ENCODE measurements at places on chromosomes 13 and 19. TPM values are rescaled to one million over a fixed set of nuclear protein-coding genes. Genes with fewer than 3 reads are reported as not detected.

ZNF17 gene
- 2.6 TPM for total RNA-seq

OVOL3 gene
- not detected for total RNA-seq

ZNF579 gene
- 7.6 TPM for total RNA-seq

ZNF264 gene
- 25.2 TPM for total RNA-seq

C3 gene
- total RNA-seq = 5.4 TPM

ZNF726 gene
- total RNA-seq = 3.1 TPM

TEX26 gene
- total RNA-seq = not detected

THSD8 gene
- not detected for total RNA-seq

FFAR2 gene
- not detected for total RNA-seq

DPRX gene
- not detected for total RNA-seq

MEIS3 gene
- total RNA-seq = 1.8 TPM

ZNF560 gene
- not detected for total RNA-seq

ETV2 gene
- 0.51 TPM for total RNA-seq

HCST gene
- total RNA-seq = not detected

OR4F17 gene
- not detected for total RNA-seq

ATP8A2 gene
- total RNA-seq = under 0.01 TPM

CATSPERD gene
- total RNA-seq = not detected

KLK14 gene
- total RNA-seq = not detected

LILRB4 gene
- not detected for total RNA-seq

PAK4 gene
- 29.4 TPM for total RNA-seq

ZFP28 gene
- total RNA-seq = 5.0 TPM

IGFL3 gene
- total RNA-seq = 0.88 TPM

ARRDC2 gene
- total RNA-seq = 9.8 TPM

CLDND2 gene
- total RNA-seq = not detected

SPACA4 gene
- total RNA-seq = not detected

ZFP30 gene
- 6.6 TPM for total RNA-seq

OR7C1 gene
- total RNA-seq = not detected

KCNN1 gene
- not detected for total RNA-seq

KLK10 gene
- 202 TPM for total RNA-seq

KLK4 gene
- total RNA-seq = not detected

C19orf33 gene
- total RNA-seq = 609 TPM

KIR3DL1 gene
- total RNA-seq = not detected

ADGRE1 gene
- not detected for total RNA-seq

TMEM161A gene
- total RNA-seq = 36.8 TPM

MEDAG gene
- total RNA-seq = not detected

MRPS31 gene
- total RNA-seq = 20.2 TPM

TMTC4 gene
- 14.4 TPM for total RNA-seq

PDX1 gene
- total RNA-seq = not detected

ZNF823 gene
- 3.4 TPM for total RNA-seq

STRN4 gene
- total RNA-seq = 88.2 TPM

CLIP3 gene
- 0.28 TPM for total RNA-seq

RRAS gene
- 33.0 TPM for total RNA-seq

ZNF728 gene
- total RNA-seq = not detected

LGALS7 gene
- 26.0 TPM for total RNA-seq

PTH2 gene
- not detected for total RNA-seq

PCDH20 gene
- 0.51 TPM for total RNA-seq

LINGO3 gene
- not detected for total RNA-seq

AXL gene
- total RNA-seq = 87.1 TPM

NKPD1 gene
- total RNA-seq = 2.3 TPM
